Left renal pelvis (tissue), 4 donors: ENCODE measurements at places on chromosomes 5 and 9.

- DNase-seq, result no peak
These were observed 176.0 kb downstream of the PTPRD start for GRCh38 chr9:10436756-10437155.

DNA sequence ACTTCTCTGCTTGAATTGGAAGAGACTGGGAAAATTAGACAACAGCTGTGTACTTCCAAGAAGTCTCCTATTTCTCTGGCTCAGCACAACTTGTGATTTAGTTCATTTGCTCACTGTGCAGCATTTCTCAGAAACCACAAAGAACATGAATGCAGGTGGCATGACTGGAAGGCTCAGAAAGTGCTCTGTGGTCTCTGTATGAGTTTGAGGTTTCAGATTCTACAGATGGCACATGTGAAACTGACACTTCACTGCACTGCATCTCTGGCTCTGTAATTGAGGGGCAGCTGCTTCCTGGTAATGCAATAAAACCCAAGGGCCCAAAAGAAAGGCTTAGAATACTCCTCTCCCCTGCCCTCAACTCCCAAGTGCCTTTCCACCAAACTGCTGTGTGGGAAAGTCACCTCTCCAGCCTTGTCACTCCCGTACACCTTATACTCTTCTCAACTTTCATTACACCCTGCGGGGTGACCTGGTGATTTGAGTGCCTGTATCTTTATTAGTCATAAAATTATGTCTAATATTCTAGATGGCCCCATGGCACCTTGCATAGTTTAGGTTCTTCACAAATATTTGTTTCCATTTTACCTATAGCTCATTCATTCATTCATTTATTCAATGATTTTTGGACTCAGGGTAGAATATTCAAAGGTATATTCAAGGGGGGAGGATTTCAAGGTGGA lies 82.5 kb downstream of the ESM1 start:
- DNase-seq, result no peak

DNA sequence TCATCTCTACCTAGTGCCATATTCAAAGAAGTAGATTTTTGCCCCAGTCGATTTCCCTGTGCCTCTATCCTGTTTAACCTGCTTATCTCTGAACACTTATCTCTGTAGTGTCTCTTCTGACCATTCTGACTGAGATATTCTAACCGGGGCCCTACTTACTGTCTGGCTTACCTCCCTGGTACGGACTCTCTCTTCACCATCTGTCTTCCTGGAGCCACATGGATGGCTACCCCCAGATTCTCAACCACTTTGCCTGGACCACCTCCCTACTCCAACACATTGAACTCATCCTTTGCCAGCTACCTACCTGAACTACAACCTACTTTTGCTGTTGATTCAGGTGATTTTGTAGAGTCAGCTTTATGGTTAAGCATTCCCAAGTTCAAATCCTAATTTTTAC lies 397.4 kb upstream of the SLC24A2 start:
- no peak for DNase-seq

- no peak for DNase-seq
These were observed 31.1 kb upstream of the FGF1 start for GRCh38 chr5:142716963-142717362.

GRCh38 chr5:132221781-132222648 lies 5.6 kb downstream of the P4HA2 start:
- DNase-seq, result no peak

GRCh38 chr5:132094393-132095076 lies 20.9 kb downstream of the CSF2 start:
- DNase-seq, result no peak

GRCh38 chr5:93748875-93749397 lies 7.5 kb upstream of the POU5F2 start:
- DNase-seq, result no peak

- peak; percentile 12 for DNase-seq
These were observed 160.2 kb upstream of the DAPK1 start for GRCh38 chr9:87337335-87338087.

DNA sequence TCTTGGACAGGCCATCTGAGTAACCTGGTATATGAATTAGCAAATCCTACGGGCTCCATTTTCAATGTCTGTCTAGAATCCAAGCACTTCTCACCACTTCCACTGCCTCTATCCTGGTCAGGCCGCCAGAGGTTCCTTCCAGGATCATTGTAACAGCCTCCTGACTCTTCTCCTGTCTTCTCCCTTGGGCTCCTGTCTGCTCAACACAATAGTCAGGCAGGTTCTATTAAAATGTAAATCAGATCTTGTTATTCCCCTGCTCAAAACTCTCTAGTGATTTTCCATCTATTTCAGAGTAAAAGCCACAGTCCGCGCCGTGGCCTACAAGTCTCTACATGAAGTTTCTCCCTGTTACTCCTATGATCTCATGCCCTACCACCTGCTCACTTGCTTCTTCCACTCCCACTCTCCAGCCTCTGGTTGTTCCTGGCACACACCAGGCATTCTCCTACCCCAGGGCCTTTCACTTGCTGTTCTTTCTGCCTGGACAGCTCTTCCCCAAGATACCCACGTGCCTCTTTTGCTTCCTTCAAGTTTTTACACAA lies 21.7 kb downstream of the ZNF366 start:
- DNase-seq, result no peak

DNA sequence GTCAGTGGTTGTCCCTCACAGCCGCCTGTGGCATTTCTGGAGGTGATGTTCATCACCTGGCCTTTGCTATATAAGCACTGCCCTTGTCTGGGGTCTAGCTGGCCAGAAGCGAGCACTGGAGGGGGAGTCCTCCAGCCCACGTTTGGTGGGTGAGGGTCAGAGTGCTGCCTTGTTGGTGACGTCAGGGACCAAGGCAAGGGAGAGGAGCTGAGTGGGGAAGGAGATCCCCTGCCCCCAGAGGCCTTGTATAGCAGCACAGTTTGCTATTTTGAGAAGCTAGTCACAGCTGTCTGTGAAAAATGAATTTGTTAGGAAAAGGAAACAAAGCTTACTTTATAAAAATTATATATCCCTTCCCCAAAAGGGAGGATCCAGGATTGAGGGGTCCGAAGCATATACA lies 49.8 kb downstream of the SYK start:
- no peak for DNase-seq

GRCh38 chr5:109191153-109191558 lies 218.6 kb downstream of the PJA2 start:
- DNase-seq, result no peak

GRCh38 chr9:254516-254915 lies 39.9 kb downstream of the DOCK8 start:
- DNase-seq, result no peak

- no peak for DNase-seq
These were observed 96.2 kb upstream of the BOD1 start for GRCh38 chr5:173712609-173713175.

DNA sequence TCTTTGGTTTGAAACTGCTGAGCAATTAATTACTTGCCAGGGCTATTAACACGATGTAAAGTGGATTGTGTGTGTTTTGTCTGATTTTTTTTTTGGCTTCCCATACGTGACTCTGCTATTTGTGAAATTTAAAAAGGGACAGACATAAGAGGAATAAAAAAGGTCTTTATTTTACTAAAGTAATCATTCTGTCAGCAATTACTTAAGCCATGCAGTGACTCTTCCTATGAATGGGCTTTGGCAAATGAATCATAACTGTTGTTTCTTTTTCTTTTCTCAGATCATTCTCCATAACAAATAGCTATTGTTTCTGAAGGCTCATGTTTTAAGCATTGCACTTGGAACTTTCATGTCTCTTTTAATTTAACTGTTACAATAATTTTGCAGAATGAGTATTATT lies 461.3 kb upstream of the RORB start:
- no peak for DNase-seq
